NCI-H526 (cell line): ENCODE measurements at places on chromosomes 3 and 15.
A peak's percentile ranks its signal among the peaks of the same experiment; 100 is the strongest.

- DNase-seq = no peak
These were observed 108.8 kb upstream of the GPR149 start for GRCh38 chr3:154538566-154539360.

DNA sequence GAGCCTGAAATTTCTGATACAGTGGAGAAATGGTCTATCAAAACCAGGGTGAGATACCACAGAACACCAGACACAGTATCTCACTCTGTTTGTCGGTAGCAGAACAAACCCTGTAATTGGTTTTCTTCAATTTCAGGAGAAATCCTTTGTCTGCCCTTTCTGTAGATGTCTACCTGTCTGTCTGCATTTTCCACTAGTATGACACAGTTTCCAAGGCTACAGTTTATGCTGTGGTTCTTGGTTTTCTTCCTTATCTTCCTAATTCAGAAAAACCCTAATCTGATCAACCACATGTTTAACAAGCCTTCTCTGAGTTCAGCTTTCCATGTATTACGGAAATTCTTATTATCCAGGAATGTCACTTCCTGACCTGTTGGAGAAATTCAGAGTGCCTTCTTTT, 70.8 kb downstream of the SCN11A start:
- no peak for DNase-seq

GRCh38 chr3:52093756-52094545, 37.6 kb upstream of the DUSP7 start:
- no peak for DNase-seq

GRCh38 chr15:99320374-99321215, 69.3 kb downstream of the LRRC28 start:
- no peak for DNase-seq

- DNase-seq = peak; percentile 41
These were observed 12.4 kb upstream of the CEP152 start for GRCh38 chr15:48823237-48823636.

DNA sequence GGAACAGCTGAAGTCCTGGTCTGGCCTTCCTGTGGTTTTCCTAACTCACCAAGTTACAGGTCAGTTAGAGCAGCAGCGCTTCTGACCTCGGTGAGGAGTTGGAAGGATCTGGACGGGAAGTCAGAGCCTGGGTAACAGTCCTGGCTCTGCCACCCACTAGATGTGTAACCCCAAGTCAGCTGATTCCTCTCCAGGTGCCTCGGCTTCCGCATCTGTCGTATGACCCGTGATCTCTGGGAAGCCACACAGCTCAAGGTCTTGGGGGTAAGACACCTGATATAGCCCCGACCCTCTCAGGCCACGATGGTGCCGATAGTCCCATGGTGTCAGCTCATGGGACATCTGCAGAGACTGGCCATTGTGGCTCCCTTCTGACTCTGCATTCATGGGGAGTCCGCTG, 8.3 kb upstream of the PIGZ start:
- no peak for DNase-seq

DNA sequence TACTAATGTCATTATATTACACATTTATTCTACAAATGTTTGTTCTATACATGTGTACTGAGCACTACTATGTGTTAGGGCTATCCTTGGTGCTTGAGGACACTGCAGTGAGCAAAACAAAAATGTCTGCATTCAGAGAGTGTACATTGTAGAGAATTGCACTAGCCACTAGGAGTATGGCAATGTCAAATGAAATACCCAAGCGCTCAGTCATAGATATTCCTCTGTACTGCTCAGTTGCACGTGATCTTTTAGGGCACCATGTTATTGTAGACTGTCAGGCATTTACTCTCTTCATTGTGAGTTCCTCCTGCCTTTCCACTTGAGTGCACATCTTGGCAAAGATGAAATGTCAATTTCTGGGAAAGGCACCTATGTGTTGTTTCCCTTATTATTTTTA, 36.8 kb downstream of the FNDC3B start:
- no peak for DNase-seq

DNA sequence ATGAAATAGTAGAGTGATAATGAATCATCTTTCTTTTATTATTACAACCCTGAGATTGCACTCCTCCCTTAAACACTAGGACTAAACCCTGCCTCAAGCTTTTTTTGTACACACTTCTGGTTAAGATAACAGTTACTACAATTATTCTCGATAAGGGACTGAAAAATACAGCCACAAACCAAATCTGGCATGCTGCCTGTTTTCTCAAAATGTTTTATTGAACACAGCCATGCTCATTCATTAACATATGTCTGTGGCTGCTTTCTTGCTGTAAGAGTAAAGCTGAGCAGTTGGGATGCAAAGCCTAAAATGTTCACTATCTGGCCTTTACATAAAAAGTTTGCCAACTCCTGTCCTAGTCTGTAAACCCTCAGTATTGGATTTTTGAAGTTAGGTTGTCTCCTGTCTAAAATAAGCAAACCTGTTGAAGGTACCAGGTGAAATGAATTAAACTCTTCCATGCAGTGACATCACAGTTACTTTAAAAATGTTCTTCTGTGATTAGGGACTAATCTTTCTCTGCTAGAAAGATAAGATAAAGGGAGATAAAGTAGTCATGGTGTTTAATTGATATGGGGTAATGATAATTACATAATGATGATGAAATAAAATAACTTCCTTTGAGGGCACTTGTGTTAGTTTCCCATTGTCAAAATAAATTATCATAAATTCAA, 218.2 kb downstream of the STXBP5L start:
- DNase-seq = no peak

GRCh38 chr3:136250903-136251460, 842 bp downstream of the PCCB start:
- DNase-seq = peak; percentile 92

- DNase-seq = no peak
These were observed 6.9 kb upstream of the GHRL start for GRCh38 chr3:10299679-10300078.
